ENCODE measurements at places on chromosomes 5 and 9.

DNA sequence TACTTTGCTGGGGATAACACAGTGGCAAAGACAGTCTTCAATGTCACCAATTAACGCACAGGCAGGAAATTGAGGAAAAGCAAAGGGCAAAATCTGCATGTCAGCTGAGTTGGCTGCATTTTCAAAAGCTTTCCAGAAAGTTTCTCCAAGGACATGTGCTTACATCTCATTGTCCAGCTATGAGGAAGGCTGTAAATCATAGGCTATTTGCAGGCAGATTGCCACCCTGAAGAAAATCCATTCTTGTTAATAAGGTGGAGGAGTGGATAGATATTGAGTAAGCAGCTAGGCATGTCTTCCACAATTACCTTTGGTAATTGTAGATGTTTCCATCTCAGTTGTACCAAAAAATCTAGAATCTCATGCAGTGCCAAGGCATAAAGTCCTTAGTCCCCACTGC, 278.0 kb upstream of the NUDT12 start:
- DNase-seq: no peak

DNA sequence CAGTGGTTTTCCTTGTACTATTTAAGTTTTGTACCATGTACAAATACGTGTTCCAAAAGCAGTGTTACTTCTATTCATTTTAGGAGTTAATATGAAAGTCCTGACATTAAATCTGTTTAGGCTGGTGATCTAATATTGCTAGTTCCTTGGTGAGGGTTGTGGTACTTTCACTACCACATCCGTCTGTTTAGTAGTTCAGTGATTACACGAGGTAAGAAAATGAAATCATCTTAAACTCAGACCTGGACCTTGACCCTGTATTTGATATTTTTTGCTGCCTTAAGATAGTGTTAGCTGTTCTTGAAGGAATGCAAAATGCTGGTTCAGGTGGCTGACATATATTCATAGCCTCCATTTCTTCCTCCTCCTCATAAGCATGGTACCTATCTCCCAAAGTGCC, 50.3 kb downstream of the MTAP start:
- no peak for DNase-seq

DNA sequence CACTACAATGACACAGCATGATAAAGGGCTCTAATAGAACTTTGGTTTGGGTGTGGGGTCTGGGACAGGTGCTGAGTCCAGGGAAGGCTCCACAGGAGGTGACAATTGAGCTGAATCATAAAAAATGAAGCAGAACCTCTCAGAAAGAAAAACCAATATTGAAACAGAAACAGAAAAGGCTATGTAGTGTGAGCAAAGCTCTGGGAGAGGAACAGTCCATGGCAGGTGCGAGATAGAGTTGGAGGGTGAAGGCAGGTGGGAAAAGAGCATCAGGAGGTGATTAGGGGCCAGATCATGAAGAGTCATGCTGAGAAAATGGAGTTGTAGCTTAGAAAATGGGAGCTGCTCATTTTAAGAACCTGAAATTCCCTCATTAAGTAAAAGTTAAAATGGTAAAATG, 164.9 kb downstream of the KCTD16 start:
- DNase-seq: no peak

DNA sequence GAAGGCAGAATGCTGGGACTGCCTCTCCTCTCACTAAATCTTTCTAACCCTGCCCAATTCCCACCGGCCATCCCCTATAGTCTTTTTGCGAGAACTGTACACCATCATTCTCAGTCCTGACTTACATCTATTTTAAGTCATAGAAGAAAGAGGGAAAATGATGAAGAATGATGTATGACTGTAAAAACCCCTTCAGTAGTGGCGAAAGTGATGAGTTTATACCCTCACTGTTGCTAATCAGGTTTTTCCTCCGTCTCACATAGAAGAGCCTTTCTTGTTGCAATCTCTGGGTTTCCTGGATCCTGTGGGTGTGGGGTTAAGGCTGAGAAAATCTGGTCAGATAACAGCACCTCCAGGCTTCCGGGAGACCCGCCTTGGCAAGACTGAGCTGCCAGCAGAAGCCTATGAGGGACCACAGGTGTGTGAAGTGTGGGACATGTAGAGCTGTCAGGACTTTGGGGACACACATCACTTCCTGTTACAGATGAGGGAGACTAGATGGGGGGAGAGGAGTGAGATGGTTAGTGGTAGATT, 147.1 kb upstream of the SLC12A2 start:
- no peak for DNase-seq

- DNase-seq: no peak
Measured at GRCh38 chr5:169627551-169627950, 9.5 kb upstream of the DOCK2 start.

- no peak for DNase-seq
Measured at GRCh38 chr5:124910354-124911016, 164.0 kb upstream of the ZNF608 start.

DNA sequence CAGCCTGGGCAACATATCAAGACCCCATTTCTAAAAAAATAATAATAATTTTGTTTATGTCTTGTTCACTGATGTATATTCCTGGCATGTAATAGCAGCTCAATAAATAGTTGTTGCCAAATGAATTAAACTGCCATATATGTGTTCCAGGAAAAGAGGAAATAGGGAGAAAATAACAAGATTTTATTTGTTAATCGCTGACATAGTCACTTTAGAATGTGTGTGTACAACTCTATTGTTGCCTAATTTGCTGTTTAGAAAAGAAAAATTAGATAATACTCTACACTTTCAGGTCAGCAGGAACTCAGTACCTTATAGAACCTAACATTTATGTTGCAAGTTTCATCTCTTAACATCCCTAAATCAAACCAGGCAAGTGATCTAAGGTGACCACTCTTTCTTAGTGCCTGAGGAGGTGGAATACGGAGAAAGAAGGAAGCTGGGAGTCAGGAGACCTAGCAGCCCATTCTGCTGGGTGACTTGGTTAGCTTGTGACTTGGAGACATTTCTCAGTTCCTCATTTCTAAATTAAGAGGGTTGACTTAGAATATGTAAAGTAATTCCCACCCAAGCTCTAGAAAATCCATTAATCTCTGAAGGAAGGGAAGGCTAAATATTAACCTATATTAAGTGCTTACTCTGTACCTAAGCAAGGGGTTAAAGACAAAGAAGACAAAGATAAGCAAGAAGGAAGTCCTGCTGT, 110.3 kb upstream of the IQGAP2 start:
- DNase-seq: no peak

- DNase-seq: no peak
Measured at GRCh38 chr9:105389796-105390195, 58.0 kb upstream of the FSD1L start.

- DNase-seq: no peak
Measured at GRCh38 chr5:157130925-157131324, 11.7 kb downstream of the MED7 start.

Measured in stimulated activated CD8-positive, alpha-beta memory T cell treated with anti-CD3 and anti-CD28 coated beads, Interleukin-12 subunit alpha, Interleukin-12 subunit beta, amount 100 ng/mL, for 1 hour (primary cell).